Activated CD4-positive, CD25-positive, alpha-beta regulatory T cell treated with anti-CD3 and anti-CD28 coated beads, Interleukin-2, amount 50 U/mL, for 24 hours (primary cell): ENCODE measurements at places on chromosomes 4 and X.

- ATAC-seq: peak; percentile 6
Observed at GRCh38 chr4:102620697-102621497, 119.7 kb downstream of the NFKB1 start.

DNA sequence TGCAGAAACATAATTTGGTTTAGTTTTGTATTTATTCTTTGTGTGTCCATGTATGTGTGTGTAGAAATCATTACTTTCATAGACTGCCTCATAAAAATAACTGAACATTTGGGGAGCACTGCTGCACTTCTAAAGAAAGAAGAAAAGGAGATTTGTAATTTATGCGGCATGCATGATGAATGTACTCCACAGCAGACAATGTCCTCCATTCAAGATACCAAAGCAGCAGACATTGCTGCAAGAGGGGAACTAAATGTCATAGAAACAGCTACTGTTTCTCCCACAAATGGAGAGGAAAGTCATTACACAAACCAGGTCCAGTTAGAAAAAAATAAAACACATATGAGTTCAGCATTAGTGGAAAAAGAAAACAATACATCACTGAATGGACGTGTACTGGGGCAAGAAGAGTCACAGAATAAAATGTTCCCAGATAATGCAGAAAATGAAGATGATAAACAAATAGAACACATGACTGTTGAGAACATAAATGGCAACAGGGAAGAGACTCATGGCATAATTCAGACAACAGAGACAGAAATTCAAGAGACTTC, 2.6 kb downstream of the DTHD1 start:
- no peak for ATAC-seq

DNA sequence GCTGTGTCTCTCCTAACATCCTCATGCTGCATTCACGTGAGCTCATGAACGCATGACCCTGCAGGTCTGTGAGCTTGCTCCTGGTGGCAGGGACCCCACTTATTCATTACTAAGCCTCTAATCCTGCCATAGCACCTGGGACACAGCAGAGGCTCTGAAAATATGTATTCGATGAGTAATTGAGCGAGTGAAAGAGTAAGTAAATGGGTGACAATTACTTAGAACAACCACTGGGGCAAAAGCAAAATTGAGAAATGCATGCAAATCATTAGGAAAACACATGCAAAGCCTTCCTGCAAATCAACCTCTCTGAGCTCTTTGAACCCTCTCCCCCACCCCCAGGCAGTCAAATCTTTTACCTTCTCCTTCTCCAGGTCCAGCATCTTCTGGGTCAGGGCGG, 23.6 kb upstream of the C4orf50 start:
- no peak for ATAC-seq

GRCh38 chr4:177957596-177958360, 515.5 kb upstream of the AGA start:
- no peak for ATAC-seq

GRCh38 chrX:2385224-2385623, 115.6 kb downstream of the DHRSX start:
- ATAC-seq: no peak

DNA sequence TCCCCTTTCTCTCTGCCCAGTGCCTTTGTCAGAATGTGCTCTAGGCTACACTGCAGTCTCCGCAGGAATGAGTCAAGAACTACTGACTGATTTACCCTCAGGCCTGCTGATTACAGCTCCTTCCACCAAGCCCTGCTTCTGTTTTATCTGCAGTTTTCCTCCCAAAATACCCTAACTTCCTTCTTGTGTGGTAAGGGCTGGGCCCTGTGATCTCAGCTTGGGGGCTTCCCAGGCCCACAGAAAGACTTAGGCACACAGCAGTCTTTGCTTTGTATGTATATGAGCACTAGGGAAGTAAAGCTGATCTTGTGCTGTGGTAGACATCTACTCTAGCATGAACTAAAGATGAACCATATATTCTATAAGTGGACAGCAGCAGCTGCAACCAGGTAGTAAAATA, 18.8 kb downstream of the PAK3 start:
- ATAC-seq: no peak

DNA sequence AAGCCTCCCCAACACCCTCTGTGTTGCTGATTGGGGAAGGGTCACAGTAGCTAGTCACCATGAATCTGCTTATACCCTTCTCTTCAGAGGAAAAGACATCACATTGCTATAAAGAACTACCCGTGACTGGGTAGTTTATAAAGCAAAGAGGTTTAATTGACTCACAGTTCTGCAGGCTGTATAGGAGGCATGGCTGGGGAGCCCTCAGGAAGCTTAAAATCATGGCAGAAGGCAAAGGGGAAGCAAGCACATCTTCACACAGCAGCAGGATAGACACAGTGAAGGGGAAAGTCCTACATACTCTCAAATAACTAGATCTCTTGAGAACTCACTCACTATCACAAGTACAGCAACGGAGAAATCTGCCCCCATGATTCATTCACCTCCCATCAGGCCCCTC, 229.4 kb upstream of the FTHL17 start:
- ATAC-seq: no peak

GRCh38 chr4:124631760-124632159, 80.8 kb downstream of the ANKRD50 start:
- no peak for ATAC-seq

- ATAC-seq: no peak
Observed at GRCh38 chr4:158529505-158529904, 7.8 kb downstream of the RXFP1 start.

DNA sequence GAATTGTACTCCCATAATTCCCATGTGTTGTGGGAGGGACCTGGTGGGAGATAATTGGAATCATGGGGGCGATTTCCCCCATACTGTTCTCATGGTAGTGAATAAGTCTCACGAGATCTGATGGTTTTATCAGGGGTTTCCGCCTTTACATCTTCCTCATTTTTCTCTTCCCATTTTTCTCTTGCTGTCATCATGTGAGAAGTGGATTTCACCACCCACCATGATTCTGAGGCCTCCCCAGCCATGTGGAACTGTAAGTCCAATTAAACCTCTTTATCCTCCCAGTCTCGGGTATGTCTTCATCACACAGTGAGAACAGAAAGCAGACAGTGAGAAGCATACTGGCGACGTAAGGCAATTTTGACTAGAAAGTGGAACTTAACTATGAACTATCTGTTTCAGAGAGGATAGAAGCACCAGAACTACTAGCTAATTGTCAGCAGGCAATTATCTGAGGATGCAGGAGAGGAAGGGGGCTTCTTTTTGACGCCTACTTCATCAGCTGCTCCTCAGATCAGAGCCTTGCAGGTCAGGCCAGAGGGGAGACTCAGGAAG, 8.5 kb upstream of the GPR50 start:
- no peak for ATAC-seq

- no peak for ATAC-seq
Observed at GRCh38 chrX:111779582-111779981, 96.4 kb upstream of the TRPC5OS start.

- no peak for ATAC-seq
Observed at GRCh38 chr4:43394976-43395375, 502.5 kb downstream of the GRXCR1 start.

- ATAC-seq: no peak
Observed at GRCh38 chrX:21799767-21800166, 39.6 kb upstream of the MBTPS2 start.

DNA sequence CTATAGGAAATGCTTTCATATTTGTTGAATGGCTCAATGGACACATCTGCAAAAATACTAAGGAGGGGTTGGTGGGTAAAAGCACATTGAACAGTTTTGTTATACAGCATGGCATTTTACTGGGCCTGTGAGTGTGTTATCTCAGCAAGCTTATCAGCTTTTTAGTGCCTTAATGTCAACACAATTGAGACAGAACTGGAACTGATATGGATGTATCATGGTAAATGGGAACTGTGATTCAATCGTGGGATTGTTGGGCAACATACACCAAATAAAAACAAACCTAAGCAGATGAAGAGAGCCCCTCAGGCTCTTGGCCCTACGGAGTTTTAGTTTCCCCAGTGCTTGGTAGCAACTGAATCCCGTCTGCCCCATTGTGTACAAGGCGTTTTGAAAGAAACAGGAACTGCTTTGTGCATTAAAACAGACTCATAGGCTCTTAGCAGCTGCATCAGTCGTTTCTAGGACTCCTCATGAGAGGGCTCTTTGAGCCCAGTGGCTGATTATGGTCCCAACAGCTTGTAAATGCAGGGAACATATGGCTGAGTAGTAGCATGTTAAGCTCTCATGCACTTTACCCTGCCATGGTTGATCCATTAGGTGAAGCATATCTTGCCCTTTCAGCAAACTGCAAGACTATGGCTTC, 7.3 kb downstream of the GPR119 start:
- ATAC-seq: no peak

DNA sequence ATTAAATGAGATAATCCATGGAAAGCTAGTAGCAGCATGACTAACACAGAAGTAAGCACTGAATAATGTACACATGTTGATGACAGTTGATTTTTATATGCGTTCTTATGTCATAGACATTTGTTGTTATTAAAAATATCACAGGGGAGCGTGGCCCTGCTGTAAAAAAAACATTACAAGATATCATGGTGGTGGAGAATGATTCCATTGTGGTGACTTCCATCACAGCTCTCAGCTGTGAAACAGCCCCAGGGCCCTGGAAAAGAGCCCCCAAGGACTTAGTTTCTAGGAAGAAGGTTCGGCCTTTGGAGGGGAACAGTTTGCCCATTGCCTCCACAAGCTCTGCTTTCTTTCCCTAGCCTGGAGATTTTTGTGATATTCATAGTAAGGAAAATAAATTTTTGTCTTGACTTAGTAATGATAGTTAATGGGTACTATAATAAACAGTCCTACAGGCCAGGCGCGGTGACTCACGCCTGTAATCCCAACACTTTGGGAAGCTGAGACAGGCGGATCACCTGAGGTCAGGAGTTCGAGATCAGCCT, 49.9 kb downstream of the FAM114A1 start:
- ATAC-seq: no peak

DNA sequence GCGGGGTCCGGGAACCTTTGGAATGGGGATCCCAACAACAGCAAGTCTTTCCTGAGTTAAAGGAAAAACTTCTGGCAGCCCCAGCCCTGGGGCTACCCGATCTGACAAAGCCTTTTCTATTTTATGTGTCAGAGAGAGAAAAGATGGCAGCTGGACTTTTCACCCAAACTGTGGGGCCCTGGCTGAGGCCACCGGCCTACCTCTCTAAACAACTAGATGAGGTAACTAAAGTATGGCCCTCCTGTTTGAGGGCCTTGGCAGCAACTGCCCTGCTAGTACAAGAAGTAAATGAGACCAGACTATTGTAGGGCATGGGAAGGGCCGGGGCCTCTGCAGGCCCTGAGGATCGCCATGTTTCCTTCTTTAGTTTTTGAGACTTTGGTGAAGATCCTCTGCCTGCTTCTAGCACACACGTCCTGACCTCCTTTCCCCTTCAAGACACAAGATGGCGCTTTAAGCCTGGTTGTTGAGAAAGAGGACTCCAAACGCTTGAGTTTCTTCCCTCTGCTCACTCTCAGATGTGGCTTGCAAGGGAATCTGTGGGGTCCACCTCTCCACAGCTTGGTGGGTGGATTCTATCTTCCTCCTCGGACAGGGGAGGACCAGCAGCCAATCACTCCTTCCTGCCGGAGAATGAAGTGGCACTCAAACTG, 18.5 kb upstream of the DRD5 start:
- no peak for ATAC-seq

- ATAC-seq: no peak
Observed at GRCh38 chrX:40108162-40108958, 10.6 kb upstream of the BCOR start.

DNA sequence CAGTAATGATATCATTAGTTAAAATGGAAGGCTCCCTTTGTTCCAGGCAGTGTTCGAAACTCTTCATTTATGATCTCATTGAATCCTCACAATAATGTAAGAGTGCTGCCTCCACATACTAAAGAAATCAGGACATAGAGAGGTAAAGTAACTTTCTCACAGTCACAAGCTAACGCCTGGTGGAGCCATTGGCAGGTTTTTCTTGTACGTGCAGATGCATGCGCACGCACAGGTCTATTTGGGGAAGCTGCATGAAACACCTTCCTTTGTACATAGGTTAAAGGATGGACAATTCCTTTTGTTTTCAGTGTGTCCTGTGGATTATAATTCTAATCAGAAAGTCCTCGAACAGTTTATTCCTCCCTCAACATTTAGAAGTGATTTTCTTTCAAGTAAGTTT, 176.2 kb downstream of the RAPGEF2 start:
- ATAC-seq: no peak

DNA sequence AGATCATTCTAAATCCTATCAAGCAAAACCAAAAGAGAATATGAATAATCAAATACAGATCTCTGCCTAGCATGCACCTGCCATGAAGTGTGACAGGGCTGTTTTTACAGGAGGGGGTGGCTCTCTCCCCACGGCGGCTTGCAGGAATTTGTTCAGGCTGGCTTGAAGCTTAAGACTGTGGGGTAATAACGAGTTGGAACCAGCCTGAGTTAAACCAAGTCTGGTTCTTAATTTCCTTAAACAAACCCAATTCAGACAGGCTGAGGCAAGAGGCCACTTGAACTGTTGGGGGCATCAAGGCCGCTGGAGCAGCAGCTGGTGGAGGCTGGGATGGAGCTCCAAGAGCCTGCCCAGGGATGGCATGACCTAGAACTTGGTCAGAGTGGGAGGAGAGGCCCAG, 45.1 kb upstream of the LGI2 start:
- no peak for ATAC-seq

DNA sequence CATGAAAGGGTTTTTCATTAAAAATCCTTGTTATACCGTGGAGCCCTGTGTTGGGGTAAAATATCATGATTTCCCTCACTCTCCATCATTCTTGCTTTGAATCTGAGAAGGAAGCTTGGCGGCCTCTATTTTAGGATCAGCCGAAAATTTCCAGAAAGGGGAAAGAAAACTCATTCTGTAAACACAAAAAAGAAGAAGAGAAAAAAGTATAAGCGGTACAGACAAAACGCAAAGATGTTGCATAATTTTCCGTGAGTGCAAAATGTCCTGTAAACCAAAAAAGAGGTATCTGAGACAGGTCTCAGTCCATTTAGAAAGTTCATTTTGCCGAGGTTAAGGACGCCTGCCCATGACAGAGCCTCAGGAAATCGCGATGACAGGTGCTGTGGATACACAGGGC, 5.3 kb downstream of the CSF2RA start:
- ATAC-seq: no peak

GRCh38 chr4:8221476-8221875, 22.4 kb downstream of the SH3TC1 start:
- ATAC-seq: peak; percentile 68

- peak; percentile 82 for ATAC-seq
Observed at GRCh38 chr4:74444891-74445642, at the start of gene AREG. Gene AREG (plus strand): TSS chr4:74445136. CDS start chr4:74445346, 210 bp downstream.

DNA sequence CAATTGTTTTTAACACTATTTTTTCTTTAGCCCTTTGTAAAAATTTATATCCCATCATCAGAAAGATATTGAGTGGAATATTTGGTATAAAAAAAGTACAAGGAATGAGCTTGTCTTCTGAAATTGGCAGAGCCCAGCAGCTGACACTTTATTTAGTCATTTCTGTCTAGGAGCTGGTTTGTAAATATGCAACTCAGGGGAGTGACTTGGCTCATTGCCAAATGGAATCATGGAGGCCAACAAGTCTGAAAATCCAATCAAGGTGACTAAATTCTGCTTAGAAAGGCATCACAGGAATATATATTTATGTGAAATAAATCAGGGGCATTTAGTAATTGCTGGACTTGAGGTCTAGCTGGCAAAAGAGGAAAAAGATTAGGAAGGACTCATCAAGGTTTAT, 74.4 kb downstream of the OTC start:
- no peak for ATAC-seq

- no peak for ATAC-seq
Observed at GRCh38 chr4:44056721-44057151, 391.9 kb downstream of the KCTD8 start.
